Endothelial cell of umbilical vein (primary cell): ENCODE measurements at places on chromosomes 5 and 9. TPM values are rescaled to one million over a fixed set of nuclear protein-coding genes. Genes with fewer than 3 reads are reported as not detected.
A peak's percentile ranks its signal among the peaks of the same experiment; 100 is the strongest.

C9 gene
- polyA plus RNA-seq, result 0.03 and 0.33 TPM in 2 replicates

GRCh38 chr9:127847833-127848755, 6.4 kb downstream of the ENG start:
- no peak for DNase-seq

DNLZ gene
- polyA plus RNA-seq, result 23.0 and 38.4 TPM in 2 replicates

GRCh38 chr5:133925866-133926488, 42.4 kb downstream of the C5orf15 start:
- DNase-seq, result no peak

DNA sequence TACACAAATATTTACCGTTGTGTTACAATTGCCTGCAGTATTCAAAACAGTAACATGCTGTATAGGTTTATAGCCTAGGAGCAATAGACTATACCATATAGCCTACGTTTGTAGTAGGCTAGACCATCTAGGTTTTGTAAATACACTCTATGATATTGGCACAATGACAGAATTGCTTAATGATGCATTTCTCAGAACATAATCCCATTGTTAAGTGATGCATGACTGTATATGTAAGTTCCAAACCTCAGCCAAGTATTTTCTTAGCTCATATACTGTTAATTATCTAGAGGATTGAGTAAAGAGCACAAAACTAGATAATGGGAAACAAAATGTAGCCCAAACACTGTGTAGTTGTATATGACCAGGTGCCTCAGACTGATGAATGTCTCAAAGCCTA, 220.1 kb downstream of the ANXA1 start:
- DNase-seq, result no peak

SPATA31C1 gene
- polyA plus RNA-seq, result not detected in 2 replicates

- peak; percentile 90 for DNase-seq
These were observed 34.4 kb upstream of the SLC25A51 start for GRCh38 chr9:37938121-37938891.

FAM153A gene
- not detected in 2 replicates for polyA plus RNA-seq

DNA sequence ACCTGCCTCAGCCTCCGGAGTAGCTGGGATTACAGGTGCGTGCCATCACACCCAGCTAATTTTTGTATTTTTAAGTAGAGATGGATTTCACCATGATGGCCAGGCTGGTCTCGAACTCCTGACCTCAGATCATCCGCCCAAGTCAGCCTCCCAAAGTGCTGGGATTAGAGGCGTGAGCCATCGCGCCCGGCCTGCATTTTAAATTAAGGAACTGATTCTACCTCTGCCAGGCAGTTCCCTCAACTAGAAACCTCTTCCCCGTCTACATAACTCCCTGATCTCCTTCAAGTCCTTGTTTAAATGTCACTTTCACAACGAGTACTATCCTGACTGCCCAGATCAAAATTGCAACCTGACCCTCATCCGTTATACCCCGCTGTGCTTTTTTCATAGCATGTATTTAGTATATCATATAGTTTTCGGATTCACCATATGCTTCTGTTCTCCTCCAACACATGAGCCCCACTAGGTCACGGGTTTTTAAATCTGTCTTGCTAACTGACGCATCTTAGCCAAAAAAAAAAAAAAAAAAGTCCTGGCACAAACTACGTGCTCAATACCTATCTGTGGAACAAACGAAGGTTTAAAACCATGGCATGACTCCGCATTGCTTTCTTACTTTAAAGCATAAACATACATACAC, 858 bp upstream of the SOWAHA start:
- no peak for DNase-seq

- DNase-seq, result no peak
These were observed 135.4 kb downstream of the WDR41 start for GRCh38 chr5:77356740-77357139.

DNA sequence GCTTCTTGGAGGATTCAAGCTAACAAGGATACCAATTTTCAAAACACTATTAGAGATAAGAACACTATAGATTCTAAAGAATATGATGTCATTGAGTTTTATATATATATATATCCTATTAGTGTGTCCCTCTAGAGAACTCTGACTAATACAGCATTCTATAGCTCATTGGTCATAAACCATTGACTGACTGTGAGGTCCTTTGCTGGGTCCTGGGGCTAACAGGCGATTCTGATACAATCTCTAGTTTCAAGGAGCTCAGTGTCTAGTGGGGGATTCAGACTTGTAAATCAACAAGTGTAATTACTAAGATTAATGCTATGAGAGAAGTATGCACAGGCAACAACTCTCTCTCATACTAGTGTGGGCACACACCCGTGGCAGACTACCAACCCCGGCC, 234.5 kb downstream of the DENND1A start:
- no peak for DNase-seq

DNA sequence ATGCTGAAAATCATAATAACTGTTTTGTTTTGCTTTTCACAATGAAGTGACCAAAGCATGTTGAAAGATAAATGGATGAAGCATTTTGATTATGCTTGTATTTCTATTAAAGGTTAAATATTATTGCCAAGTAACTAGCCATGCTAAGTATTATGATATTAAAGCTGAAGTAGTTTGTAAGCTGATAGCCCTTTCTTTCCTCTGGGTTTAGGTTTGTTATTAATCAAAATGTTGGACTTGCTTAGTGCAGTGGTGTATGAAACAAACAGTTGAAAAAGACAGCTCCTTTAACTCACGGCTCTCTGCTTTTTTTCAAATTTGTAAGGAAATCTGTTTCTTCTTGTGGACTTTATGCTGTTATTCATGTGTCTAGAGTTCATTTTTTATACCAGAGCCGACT, 246.0 kb downstream of the CWC27 start:
- no peak for DNase-seq

DNA sequence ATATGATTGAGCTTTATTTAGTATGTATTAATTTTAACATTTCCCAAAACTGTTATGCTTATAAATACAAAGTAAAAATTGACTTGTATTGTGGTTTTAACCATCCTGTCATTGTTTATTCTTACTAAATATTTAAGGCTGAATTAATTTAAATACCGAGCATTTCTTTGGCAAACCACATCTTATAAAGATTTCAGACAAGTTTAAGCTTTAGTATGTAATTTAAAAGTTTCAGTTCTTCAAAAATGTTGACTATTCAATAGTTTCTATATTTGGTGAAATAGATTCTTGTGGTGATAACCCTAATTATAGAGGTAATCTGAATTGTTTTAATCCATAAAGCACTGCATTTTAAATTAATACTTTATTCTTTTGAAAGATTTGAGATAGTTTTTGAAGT, 65.5 kb downstream of the CCNH start:
- DNase-seq, result no peak

PLCXD3 gene
- polyA plus RNA-seq, result not detected in 2 replicates

DNA sequence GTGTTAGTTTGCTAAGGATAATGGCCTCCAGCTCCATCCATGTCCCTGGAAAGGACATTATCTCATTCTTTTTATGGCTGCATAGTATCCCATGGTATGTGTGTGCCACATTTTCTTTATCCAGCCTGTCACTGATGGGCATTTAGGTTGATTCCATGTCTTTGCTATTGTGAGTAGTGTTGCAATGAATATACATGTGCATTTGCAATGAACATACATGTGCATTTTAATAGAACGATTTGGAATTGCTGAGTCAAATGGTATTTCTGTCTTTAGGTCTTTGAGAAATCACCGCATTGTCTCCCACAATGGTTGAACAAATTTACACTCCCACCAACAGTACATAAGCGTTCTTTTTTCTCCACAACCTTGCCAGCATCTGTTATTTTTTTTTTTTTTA, 37.7 kb downstream of the DRD1 start:
- DNase-seq, result no peak

DNA sequence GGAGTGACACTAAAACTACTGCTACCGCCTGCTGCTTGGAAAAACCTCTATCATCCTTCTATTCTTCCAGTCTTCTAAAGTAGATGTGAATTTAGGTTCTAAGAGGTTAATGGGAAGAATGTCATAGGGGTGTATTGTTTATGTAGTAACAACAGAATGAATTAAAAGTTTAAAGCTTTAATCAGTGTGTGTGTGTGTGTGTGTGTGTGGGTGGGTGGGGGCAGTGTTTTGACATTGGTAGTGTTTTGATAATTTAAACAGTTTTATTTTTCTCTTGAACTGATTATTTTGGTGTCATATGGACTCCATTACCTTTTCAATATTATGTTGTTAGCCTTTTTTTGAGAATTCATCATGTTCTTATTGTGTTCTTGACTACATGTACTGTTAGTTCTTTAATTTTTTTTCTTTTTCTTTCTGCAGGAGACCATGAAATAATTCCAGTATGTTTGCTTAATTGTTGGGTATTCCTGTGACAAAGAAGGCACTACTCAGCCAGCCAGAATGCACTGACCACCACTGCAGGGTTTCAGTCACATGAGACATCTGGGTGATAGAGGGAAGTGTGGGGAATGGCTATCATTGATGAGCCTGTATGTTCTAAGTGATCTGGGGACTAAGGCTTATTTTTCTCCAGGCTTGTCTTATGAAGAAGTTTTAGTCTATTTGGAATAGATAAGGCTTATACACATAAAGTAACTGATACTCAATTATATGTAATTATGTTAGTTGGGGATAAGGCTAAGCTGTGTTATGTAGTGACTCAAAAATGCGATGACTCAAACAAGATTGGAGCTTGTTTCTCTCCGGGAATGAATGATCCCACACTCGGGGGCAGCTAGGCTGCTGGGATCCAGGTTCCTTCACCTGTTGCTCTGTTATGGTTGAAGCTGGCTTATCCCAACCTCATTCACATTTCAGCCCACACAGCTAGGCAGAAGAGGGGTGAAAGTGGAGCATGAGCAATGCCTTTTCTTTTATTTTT, 50.2 kb upstream of the ACTBL2 start:
- DNase-seq, result no peak

VLDLR gene
- 0.47 and 0.49 TPM in 2 replicates for polyA plus RNA-seq

MAT2B gene
- polyA plus RNA-seq, result 33.9 and 41.5 TPM in 2 replicates

- peak; percentile 67 for DNase-seq
These were observed 79.9 kb downstream of the AOPEP start for GRCh38 chr9:94806307-94806893.

- DNase-seq, result peak; percentile 35
These were observed 50.9 kb upstream of the CEMIP2 start for GRCh38 chr9:71819115-71819739.

DNA sequence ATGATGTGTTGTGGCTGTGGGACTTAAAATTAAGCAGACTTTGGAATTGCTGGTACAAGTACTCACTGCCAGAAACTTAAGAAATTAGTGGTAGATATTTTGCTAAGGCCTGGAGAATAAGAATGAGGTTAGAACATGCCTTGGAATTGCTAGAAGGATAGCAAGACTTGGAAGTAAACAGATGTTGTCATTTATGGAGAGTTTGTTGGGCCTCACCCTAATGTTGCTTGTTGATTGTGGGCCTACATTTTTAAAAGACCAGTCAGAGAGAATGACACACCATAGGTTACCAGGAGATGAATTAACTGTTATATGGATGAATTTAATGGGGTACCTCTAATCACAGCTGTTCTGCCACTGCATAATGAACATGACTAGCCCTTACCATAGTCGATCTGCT, 120.1 kb upstream of the GAS1 start:
- DNase-seq, result no peak

GRCh38 chr9:116124472-116125040, 29.0 kb upstream of the PAPPA start:
- DNase-seq, result no peak

GRCh38 chr5:150625164-150625535, 15.3 kb upstream of the SYNPO start:
- no peak for DNase-seq

- DNase-seq, result no peak
These were observed 51.2 kb downstream of the NIM1K start for GRCh38 chr5:43243270-43243669.

FUT7 gene
- not detected in 2 replicates for polyA plus RNA-seq

IL33 gene
- polyA plus RNA-seq, result 6.0 and 8.7 TPM in 2 replicates

GRCh38 chr9:35651956-35652828, 1.5 kb upstream of the SIT1 start:
- DNase-seq, result no peak

DNA sequence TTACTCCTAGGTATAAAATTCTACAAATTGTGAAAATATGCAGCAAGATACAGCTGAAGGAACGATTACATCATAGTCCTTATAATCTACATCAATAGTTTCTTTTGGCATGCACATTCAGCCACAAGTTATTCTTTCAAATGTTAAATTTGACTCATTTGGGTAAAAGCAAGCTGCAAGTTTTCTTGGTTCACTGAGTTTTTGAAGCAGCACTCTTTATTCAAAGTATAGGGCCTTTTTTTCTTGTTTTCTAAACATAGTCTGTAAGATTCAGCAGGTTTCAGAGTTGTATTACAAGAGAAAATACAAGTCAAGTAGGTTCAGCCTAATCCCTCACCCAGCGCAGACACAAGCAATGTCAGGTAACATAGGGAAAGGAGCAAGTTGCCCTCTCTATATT, 981.5 kb downstream of the PTPRD start:
- no peak for DNase-seq

FREM1 gene
- 0.10 and 0.21 TPM in 2 replicates for polyA plus RNA-seq

DNA sequence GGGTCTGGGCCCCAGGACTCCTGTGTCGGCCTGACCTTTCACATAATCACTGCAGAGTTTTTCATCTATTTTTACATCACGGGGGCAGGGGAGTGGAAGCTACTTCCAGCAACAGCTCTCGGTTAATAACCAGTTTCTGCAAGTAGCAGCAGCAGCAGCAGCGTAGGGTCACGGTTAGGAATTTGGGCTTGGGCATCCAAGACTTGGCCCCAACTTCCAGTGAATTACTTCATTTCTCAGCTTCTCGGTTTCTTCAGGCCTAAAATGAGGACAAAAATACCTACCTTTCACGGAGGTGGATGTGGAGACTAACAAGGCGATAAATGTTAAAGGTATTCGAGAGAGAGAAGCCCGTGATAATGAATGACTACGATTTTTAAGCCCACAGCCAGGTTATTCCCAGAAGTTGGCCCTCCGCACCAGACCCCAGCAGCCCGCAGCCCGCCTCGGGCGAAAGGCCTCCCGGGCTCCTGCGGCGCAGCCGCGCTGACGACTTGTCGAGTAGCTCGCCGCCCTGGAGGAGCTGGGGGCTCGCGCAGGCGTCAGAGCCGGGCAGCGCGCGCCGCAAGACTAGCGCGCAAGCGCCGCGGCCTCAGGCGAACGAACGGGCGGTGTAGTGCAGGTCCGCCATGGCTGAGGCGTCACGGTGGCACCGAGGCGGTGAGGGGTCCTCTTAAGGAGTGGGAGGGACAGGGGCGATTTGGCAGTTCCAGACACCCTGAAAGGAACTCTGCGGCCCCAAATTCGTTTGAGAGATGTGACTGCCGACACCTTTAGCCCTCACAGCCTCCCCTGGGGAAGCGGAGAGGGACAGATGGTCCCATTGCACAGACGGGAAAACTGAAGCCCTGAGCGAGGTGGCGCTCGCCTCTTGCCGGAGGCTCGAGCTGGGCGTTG, at the start of gene PKD2L2:
TSS of gene PKD2L2 (plus strand) at position 595 of the 897 bp plus-strand sequence. CDS start at position 630, 35 bp downstream.
- peak; percentile 82 for DNase-seq

GRCh38 chr5:88058625-88059024, 210.0 kb downstream of the TMEM161B start:
- no peak for DNase-seq

- DNase-seq, result no peak
These were observed 652.4 kb downstream of the PDE4D start for GRCh38 chr5:59241119-59241518.

- no peak for DNase-seq
These were observed 251.1 kb downstream of the EBF1 start for GRCh38 chr5:158848634-158849033.

SLIT3 gene
- 0.90 and 1.5 TPM in 2 replicates for polyA plus RNA-seq

GRCh38 chr5:107072440-107072839, 598.3 kb downstream of the EFNA5 start:
- DNase-seq, result no peak

FCN1 gene
- polyA plus RNA-seq, result not detected in 2 replicates

- no peak for DNase-seq
These were observed 73.1 kb downstream of the RGS3 start for GRCh38 chr9:113536483-113537228.

DIPK1B gene
- 441 and 642 TPM in 2 replicates for polyA plus RNA-seq

- DNase-seq, result no peak
These were observed 2.8 kb downstream of the NIPSNAP3A start for GRCh38 chr9:104750185-104750767.
